ENCODE measurements at places on chromosomes 13 and 19.

DNA sequence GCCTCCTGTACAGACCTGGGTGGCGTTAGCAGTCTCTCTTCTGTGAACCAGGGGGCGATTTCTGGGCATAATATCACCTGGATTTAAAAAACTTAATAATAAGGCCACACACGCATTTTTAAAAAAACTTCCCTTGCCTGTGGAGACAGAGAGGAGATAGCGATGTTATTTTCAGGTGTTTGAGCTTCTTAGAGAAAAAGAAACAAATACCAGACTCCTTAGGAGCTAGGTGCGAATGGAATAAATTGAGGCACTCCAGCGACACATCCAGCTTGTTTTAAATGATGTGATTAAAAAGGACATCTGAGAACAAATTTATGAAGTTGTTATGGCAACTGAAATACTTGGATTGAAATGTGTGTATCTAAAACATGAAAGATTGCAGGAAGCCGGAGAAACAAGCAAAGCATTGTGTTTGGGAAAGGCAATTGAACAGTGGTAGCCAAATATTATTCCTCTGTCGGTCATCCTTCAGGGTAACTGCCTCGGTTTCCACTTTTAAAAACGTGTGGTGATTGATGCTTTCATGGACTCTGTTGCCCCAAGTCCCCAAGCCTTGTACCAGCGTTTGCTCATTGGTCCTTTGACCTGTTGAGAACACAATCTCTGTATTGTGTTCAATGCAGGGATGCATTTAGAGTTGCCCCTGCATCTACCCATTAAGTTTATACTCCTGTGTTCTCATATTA lies 158.7 kb downstream of the TM9SF2 start:
- DNase-seq: no peak

DNA sequence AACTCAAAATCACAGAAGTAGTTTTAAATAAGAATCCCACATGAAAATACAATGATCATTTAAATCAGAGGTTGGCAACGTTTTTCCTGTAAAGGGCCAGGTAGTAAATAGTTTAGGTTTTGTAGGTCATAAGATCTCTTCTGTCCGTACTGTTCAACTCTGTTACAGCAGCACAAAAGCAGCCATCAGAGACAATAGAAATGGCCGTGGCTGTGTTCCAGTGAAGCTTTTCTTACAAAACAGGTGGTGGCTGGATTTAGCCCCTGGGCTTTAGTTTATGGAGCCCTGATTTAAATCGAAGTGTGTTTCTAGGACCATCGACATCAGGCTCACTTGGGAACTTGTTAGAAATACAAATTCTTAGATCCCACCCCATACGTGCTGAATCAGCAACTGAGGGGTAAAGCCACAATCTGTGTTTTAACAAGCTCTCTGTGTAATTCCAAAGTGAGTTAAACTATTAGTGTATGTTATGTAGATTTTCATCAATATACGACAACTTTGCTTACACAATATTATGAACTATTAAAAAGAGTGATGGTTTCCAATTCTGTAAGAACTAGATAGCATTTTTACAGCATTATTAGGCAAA lies 54.8 kb upstream of the MIR17HG start:
- DNase-seq: no peak

- DNase-seq: no peak
Observed at GRCh38 chr19:14004619-14005348, 1.3 kb downstream of the RFX1 start.

GRCh38 chr13:87536899-87537298 lies 134.3 kb upstream of the SLITRK5 start:
- DNase-seq: no peak

GRCh38 chr13:111973605-111974340 lies 93.2 kb upstream of the SOX1 start:
- DNase-seq: no peak

DNA sequence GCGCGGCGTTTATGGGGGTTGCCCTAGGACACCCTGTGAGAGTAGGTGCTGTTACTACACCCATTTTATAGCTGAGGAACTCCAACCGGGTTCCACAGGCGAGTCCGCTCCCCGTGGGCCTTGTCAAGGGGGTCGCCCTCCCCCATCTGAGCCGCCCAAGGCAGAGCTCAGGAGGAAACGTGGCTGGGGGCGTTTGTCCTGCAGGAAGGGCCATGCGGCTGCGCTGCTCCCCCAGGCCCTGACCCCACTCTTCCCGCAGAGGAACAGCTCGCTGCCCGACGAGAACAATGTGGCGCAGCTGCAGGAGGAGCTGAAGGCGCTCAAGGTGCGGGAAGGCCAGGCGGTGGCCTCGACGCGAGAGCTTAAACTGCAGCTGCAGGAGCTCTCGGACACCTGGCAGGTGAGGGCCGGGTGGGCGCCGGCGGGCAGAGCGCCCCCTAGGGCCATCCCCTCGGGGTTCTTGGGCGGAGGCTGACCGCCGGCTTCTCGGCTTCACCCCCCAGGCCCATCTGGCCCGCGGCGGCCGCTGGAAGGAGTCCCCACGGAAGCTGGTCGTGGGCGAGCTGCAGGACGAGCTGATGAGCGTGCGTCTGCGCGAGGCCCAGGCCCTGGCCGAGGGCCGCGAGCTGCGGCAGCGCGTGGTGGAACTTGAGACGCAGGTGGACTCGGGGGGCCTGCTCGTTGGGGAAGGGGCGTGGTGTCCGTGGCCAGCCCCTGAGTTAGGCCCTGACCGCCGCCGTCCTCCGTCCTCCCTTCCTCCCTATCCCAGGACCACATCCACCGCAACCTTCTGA lies 12.4 kb downstream of the PRR36 start:
- no peak for DNase-seq

GRCh38 chr19:9342610-9343304 lies 18.8 kb downstream of the ZNF559 start:
- peak; percentile 6 for DNase-seq

- no peak for DNase-seq
Observed at GRCh38 chr13:113413178-113413897, 40.0 kb downstream of the ADPRHL1 start.

DNA sequence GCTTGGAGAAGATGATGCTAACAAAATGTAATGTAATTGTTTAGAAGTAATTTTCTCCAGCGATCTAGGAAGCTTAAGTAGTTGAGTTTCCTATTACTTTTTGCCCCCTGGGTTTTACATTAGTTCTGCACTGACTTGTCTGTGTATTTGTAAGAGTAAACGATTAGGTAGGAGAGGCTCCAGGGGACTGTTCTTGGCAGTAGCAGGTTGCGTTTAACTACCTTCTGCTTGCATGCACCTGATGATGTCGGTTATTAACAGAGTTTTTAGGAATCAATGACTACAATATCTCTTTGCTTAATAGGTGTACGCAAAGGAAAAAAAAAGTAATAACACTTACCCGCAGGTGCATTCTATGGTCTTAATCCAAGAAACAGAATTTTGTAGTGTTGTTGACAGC lies 18.3 kb upstream of the UGGT2 start:
- no peak for DNase-seq

DNA sequence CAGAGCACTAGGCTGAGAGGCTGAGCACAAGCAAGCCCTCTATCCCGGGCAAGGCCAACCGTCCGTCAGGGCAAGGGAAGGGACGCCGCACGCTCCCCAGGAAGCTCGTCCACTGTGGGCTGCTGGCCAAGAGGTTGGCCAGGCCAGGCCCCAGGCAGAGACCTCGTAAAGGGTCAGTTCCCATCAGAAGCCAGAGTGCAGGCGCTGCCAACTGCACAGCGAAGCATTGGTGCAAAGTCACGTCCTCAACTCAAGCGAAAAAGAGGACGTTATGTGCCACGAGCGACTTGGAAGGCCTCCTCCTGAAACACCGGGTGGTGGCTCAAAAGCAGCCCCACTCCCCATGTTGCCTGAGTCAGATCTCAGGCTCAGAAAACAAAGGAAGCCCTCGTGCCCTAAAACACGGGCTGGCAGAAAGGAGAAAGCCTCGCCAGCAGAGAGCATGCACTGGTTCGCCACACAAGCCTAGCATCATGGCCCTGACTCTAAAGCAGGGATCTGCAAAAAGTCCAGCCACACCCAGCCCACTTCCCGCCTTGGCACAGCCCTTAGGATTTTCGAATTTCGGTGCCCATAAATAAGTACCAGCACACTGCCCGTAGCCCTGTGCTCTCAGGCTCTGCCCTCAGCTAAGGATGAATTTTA lies 4.7 kb downstream of the AKAP8 start:
- no peak for DNase-seq

DNA sequence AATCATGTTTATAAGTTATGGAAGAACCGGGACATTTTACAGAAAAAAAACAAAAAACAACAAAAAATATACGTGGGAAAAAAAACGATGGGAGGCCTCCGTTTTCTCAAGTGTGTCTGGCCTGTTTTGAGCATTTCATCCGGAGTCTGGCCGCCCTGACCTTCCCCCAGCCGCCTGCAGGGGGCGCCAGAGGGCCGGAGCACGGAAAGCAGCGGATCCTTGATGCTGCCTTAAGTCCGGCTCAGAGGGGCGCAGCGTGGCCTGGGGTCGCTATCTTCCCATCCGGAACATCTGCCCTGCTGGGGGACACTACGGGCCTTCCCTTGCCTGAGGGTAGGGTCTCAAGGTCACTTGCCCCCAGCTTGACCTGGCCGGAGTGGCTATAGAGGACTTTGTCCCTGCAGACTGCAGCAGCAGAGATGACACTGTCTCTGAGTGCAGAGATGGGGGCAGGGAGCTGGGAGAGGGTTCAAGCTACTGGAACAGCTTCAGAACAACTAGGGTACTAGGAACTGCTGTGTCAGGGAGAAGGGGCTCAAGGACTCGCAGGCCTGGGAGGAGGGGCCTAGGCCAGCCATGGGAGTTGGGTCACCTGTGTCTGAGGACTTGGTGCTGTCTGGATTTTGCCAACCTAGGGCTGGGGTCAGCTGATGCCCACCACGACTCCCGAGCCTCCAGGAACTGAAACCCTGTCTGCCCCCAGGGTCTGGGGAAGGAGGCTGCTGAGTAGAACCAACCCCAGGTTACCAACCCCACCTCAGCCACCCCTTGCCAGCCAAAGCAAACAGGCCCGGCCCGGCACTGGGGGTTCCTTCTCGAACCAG lies 1.8 kb upstream of the APOE start:
- peak; percentile 72 for DNase-seq

DNA sequence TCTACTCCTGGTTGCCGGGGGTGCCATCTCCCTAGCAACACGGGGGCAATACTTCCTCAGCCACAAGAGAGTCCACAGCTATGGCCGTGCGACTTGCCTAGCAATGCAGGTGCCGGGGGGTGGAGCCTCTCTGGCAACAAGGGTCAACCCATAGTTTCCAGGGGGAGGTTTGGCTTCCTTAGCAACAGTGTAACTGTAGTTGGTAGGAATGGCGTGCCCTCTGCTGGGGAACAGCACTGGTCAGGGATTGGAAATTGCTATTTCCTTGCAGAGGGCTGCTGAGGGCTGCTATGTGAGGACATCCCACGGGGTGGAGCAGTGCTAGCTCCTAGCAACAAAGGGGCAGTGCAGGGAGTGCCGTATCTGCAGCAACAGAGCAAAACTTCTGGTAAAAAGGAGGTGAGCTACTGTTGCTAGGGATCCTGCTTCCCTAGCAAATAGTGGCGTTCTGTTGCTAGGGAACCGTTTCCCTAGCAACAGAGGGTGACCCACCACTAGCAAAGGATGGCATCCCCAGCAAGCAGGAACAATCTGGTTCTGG lies 7.0 kb upstream of the TMC4 start:
- DNase-seq: peak; percentile 72

DNA sequence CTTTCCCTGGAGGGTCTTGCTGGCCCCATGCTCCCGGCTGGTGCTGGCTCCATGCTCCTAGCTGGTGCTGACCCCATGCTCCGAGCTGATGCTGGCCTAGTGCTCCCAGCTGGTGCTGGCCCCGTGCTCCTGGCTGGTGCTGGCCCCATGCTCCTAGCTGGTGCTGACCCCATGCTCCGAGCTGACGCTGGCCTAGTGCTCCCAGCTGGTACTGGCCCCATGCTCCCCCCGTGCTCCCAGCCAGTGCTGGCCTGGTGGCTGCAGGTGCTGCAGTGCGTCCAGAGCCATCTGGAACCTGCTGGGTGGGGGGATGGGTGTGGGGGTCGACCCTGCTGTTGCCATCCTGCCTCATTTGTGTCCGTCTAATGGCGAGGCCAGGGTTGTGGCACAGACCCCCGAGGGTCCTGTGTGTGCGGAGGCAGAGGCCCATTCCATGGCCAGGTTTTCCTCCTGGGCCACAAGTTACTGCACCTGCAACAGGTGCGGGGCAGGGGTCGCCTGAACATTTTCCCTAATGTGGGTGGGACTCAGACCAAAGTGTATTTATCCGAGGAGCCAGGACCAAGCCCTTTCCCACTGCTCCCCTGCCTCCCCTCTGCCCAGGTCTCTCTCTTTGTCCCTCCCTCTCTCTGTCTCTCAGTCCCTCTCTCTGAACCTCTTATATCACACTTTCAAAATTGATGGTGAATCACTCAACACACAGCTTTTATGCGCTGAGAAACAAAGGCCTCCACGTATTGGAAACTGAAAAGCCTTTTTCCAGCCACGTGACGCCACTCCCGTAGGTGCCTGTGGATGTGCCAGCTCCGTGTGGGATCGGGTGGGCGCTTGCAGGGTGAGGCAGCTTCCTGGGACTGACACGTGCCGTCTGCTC lies 45.1 kb downstream of the MCF2L start:
- DNase-seq: no peak

GRCh38 chr19:57599377-57599760 lies 316 bp upstream of the ZNF530 start:
- no peak for DNase-seq

DNA sequence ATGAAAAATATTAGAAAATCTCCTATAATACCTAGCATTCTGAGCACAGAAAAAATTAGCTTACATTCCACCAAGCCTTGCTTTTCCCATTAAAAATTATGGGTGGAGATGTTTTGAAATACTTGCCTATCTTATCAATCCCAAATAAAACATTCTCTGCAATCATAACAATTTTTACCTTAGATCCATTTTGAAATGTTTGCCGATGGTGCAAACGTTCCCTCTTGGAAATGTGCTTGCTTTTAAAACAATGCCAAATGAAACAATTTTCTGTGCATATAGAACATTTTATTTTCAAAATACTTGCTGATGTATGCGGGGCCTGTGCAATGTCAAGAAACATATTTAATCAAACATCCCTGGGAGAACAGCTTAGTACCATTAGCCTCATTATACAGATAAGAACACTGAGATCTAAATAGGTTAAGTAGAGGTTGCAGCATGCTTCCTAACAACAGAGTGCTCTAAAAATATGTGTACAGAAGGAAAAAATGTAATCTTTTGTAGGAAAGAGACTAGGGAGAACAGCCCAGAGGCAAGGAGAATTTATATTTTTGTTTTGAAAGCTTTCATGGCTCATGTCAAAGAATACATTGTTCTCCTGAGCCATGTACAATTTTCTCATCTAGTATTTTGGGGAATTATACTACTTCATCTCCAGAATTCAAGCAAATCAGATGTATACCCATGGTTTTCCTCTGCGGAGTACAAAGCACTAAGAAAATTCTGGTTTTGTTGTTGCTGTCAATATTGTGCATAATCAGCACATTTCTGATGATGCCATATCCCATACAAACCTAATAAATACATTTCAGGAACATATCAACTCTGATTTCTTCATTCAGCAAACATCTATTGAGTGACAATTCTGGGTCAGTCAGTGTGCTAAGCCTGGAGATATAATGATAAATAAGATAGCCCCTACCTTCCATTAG lies 25.9 kb upstream of the FNDC3A start:
- DNase-seq: no peak

Data from fibroblast of pulmonary artery (primary cell).